Occipital lobe (tissue), 3 donors: ENCODE measurements at places on chromosomes 3 and 15.
A peak's percentile ranks its signal among the peaks of the same experiment; 100 is the strongest.

GRCh38 chr3:186025161-186025560 is 83.7 kb downstream of the ETV5 start:
- no peak for DNase-seq

GRCh38 chr15:40439960-40440742 is 602 bp upstream of the BAHD1 start:
- DNase-seq = peak; percentile 63

DNA sequence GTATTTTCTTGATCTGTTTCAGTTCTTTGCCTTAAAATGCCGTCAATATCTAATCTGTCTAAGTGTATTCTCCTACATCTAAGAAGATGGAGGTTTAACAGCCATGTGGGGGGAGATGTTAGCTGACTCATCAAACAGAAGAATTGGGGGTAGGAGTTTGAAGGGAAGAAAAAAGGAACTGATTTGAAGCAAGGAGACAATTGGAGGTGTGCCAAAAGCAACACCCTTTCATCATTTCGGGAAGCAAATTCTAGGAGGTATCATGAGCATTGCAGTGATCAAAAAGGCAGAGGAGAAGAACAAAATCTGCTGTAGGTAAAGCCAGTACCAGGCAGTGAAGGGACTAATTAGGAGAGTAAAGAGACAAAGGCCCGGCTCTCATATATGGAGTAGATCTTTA is 337.3 kb upstream of the TBC1D5 start:
- no peak for DNase-seq

GRCh38 chr3:194093842-194094241 is 42.1 kb upstream of the HES1 start:
- DNase-seq = no peak

DNA sequence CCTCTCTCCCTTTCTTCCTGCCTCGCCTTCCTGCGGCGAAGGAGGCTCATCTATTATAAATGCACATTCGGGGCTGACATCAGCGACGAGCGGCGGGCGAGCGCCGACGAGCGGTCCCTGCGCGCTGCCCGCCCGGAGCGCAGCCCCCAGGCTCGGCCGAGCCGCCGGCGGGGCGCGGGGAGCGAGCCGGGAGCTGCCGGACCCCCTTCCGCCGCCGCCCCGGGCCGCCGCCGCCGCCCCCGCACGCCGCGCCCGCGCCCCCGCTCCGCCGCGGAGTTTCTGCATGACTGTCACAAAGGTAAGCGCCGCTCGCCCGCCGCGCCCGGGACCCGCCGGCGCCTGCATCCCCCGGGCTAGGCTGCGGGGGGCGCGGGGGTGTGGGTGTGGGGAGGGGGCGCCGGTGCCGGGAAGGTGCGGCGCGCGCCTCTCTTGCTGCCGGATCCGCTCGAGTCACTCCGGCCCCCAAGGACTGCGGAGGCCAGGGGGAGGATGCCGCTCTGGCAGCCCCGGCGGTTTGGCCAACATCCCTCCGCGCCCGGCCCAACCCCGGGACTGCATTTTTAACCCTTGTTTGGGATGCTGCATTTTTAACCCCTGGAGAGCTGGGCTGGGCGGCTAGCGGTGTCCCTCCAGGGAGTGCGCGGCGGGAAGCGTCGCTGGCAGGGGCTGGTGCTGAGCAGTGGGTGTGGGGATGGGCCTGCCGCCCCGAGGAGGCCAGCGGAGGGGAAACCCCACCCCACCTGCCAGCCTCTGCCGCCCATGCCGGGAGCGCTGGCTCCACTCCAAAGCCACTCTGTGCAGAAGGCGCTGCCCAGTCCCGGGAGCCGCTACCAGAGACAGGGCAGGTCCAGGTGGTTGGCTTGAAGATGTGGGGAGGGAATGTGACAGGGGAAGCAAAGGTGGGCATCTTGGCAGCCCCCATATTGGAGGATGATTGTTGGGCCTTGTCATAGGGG is at the start of gene CORO2B:
CORO2B (plus strand) TSS at position 14 of the 956 bp plus-strand sequence; CDS start at position 284, 270 bp downstream.
- peak; percentile 43 for DNase-seq

DNA sequence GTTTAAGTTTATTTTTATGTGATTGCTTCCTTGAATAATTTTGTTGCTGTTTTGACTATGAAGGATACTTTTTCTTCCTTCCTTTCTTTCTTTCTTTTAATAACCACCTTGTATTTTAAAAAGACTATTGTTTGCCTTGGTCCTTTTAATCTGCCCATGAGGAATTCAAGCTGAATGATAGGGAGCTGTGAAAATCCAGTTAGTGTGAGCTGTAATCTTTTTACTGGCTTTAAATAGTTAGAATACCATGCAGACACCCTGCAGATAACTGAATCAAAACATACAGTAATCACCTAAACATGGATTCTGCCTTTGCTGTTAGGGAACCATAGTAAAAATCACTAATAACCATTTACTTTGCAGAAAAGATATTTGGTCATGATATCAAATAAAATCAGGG is 110.7 kb downstream of the RSRC1 start:
- DNase-seq = no peak

DNA sequence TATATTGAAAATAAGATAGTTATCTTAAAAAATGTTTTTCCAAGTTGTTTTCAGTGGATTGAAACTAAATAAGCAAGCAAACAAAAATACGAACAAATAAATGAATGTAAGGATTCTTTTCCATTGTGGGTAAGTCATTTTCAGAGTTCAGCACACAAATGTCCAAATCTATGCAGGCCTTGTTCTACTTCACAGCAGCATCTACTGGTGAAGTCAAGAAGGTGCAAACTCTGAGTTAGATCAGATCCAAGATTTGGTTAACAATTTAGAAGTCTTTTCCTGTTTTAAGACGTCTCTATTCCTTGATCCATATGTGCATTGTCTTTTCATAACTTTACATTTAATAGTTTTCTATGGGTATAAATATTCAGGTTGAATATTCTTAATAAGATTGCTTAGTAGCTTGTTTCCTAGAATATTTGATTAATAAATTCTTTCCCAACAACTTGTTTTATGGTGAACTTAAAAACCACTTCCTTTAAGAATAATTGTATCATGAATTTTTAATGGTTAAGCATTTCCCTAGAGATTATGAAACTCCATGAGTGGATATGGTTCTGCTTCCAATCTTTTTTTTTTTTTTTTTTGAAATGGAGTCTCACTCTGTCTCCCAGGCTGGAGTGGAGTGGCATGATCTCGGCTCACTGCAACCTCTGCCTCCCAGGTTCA is 10.5 kb downstream of the PTX3 start:
- no peak for DNase-seq

DNA sequence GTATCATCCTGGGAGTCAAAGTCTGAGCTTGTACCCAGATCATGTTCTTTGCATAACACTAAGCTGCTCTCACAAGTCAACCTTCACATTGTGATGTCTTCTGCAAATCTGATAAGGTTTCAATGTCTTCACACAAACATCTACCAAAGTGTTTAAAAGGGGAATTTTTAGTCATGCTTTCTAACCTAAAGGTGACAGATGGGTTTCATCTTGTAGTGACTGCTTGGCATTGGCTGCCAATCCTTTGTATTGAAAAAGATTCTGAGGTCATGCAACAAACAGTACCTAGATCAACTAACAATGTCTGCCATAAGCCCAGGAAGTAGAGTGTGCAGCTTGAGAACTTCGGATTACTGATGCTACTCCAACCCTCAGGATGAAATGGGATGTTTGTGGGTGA is 43.6 kb upstream of the DIPK2A start:
- DNase-seq = no peak

- no peak for DNase-seq
Observed at GRCh38 chr3:111968319-111969054, 10.3 kb upstream of the ABHD10 start.

GRCh38 chr3:156720826-156721225 is 46.4 kb downstream of the TIPARP start:
- no peak for DNase-seq

- DNase-seq = no peak
Observed at GRCh38 chr3:150760431-150761200, 2.4 kb downstream of the SIAH2 start.

DNA sequence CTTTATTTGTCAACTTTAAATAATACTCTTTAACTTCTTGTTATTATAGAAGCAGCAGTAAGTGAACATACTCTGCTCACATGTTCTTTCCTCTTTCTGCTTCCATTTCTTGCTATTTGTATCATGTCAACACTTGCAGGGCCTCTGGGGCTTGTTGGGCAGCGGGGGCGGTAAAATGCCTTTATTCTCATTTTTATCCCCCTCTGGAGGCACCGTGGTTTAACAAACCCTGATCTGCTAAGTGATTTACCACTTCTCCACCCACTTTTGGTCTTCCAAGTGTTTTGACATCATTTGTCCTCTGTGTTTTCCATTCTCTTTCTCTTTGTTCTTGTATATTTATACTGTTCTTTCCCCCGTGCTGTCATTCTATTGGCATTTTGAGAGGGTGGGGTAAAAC is 33.9 kb downstream of the SCN10A start:
- no peak for DNase-seq

DNA sequence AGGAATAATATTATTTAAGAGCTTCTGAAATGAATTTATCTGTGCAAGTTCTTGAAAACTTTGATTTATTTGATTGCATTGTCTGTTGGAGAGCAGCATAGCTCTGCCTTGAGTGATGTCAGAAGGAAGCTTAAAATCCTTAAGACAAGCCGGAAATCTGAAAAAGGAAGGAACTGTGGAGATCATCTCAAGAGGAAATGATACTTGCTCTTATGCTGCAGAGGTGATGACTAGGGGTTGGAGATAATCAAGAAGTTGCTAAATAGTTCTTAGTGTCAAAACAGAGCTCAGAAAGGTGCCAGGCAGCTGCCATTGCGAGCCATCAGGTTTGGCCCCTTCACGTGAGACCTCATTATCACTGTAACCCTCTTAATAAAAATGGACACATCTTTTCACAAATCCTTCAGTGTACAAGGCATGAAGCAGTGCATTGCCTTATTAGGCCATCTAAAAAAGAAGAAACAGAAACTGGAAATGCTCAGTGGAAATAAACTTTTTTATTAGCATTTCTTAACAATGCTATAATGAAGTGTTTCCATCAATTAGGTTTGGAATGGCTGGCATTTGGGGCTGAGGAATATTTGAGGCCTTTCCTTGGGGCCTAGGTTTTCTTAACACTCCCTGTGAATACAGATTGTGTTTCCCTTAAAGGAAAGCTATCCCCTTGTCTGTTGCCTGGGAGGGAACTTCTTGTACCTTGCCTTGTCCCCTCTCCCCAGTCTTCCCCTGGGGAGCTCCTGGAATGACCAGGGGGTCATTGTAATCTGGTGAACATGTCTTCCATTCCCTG is 34.5 kb upstream of the VILL start:
- DNase-seq = no peak

DNA sequence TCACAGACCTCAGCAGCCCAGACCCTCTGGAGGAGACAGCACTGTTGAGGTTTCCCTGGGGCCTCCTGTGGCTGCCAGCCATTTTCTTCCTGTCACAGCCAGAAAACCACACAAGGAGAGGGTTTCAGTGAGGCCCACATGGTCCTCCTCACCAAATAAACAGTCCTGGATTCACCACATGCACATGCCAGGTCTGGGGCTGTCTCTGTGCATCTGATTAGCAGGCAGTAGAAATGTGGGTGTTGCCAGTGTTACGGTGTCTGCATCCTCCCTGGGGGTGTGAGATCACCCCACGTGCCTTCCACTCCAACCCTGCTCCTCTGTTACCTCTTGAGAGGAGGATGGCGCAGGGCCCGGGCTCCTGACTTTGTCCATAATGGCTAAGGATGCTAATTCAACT is 140.4 kb downstream of the CHDH start:
- DNase-seq = no peak

- DNase-seq = no peak
Observed at GRCh38 chr3:124044956-124045355, 53.0 kb upstream of the ROPN1 start.

- no peak for DNase-seq
Observed at GRCh38 chr3:140532793-140533330, 145.0 kb upstream of the TRIM42 start.

DNA sequence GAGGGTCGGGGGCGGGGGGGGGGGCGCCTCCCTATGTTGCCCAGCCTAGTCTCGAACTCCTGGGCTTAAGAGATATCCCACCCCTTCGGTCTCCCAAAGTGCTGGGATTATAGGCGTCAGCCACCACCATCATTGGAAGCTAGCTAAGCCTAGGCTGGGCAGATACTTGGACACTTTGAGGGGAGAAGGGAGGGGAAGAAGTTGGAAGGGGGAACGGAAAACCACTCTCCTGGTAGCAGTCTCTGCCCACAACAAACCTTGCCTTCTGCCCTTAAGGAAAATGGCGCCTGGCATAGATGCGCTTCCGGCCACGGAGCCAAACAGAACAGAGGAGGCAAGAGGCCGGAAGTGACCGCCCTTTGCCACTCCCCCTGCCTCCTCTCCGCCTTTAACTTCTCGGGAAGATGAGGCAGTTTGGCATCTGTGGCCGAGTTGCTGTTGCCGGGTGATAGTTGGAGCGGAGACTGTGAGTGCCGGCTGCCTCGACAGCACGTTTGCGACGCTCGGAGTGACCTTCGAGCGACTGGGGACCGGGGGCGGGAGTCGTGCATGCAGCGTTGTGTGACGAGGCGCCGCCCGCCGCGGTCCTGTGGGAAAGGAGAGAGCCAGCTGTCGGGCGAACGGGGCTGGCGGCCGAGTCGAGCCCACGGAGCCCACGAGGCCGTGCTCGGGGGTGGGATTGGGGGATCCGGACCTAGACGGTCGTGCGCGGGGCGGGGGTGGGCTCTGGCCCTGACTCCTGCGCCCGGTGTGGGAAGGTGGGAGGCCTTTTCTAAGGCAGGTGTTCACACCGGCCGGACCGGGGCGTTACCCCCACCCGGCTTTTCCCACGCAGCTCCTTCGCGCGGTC is at the start of gene MFN1:
MFN1 (plus strand) TSS at position 365 of the 850 bp plus-strand sequence. CDS start 1,143 bp downstream, outside the sequence.
- peak; percentile 94 for DNase-seq

GRCh38 chr3:7144697-7145308 is 283.9 kb downstream of the GRM7 start:
- DNase-seq = no peak

DNA sequence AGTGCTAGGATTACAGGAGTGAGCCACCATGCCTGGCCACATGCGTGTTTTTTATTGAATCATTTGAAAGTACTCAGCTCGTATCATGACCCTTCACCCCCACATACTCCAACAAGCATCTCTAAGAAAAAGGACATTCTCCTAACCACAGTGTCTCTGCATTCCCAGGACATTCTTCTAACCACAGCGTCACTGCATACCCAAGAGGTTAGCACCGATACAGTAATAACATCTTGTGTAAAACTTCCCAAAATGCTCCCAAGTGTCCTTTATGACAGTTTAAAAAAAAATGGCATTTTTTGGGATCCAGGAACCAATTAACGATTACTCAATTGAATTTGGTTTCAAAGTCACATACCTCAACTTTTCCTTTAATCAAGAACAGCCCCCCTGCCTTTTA is 39.6 kb downstream of the FLNB start:
- DNase-seq = no peak

- no peak for DNase-seq
Observed at GRCh38 chr3:77254967-77255831, 215.3 kb downstream of the ROBO2 start.

- DNase-seq = no peak
Observed at GRCh38 chr3:127069814-127070440, 87.0 kb downstream of the PLXNA1 start.

DNA sequence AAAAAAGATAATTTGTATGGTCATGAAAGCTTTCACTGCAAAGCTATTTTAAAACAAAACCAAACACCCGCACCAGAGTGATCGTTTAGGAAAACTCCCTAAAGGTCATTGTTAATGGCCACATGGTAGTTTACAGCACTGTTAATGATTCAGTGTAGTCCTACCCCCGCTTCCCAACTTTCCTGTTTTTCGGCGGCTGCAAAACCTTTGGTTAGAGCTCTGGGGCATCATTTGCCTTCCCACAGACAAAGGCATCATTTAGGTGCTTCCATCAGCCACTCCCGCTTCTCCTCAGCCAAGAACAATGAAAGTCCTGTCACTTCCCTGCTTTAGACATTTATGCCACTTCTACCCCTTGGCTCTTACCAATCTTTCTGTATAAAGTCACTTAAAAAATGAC is 10.6 kb downstream of the MELTF start:
- no peak for DNase-seq

- DNase-seq = no peak
Observed at GRCh38 chr15:41659190-41659589, 1.0 kb upstream of the MGA start.
